Pons (tissue), 1 donor: ENCODE measurements at places on chromosomes 7 and 10.

- DNase-seq, result peak; percentile 63
These were observed 1.1 kb upstream of the HOXA13 start for GRCh38 chr7:27200761-27201579.

- no peak for DNase-seq
These were observed 23.2 kb upstream of the BTRC start for GRCh38 chr10:101330631-101331225.

DNA sequence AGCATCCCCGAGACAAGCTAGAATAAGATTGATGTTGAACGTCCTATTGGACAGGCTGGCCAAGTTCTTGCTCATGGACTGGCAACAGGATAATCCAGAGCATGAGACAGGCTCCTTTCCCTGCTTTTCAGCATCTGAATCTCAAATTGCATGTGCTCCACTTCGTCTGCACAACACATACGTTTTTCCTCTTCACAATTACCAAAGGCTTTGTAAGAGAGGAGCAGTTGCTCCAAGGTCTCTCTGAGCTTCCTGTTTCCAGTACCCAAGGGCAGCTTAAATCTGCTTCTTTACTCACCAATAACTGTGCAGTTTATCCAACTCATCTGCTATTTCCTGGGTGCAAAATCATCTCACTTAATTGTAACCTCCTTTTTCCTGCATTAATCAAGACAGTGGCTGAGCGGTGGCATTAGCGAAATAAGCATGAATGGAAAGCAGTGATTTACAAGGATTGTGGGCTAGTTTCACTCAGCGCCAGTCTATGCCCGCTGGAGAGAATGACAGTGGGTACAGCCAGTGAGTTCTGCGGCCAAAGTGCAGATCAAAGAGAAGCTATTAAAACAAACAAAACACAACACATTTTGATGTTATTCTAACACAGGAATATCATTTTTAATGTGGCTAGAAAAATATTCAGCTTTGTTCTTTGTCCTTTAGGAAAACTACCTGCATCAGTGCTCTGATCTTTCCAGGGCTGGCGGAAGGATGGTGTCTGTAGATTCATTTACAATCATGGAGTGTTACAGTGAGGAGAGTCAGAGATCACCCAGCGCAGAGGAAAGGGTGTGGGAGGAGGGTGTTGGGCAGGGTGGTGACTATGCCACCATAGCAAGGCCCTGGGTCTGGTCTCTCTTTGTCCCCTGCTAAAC is 79.8 kb downstream of the CHN2 start:
- DNase-seq, result peak; percentile 89

GRCh38 chr10:100370714-100371481 is 23.9 kb downstream of the SCD start:
- peak; percentile 90 for DNase-seq

- no peak for DNase-seq
These were observed 435.8 kb downstream of the GPAM start for GRCh38 chr10:111747751-111748150.

DNA sequence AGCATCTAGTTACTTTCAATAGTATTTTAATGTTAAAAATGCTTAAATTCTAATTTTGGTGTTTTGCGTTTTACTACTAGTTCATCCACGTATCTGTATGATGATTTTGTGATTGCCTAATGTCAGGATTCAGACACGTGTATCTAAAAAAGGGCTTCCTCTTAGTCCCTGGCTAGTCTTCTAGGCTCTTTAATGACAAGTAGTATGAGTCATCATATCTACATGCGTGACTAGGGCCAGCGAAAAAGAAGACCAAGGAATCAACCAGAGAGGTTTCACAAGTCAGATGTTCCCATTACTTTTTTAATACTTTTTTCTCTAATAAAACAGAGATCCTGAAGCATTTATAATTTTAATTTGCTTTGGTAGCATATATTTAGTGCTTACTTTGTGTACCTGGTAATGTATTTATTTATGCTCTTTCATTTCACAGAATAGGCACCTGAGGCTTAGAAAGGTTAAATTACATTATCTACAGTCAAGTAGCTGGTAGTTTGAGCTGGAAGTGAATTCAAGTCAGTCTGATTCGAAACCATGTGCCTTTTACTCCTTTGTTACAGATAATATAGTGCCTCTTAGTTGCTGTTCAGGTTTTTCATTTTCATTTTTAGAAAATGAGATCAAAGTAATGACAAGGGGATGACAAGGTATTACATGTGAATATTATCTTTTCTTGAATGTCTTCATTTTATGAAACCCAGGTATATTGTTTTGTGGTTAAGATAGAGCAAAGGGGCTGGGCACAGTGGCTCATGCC is 140.3 kb downstream of the FOXP2 start:
- DNase-seq, result no peak

DNA sequence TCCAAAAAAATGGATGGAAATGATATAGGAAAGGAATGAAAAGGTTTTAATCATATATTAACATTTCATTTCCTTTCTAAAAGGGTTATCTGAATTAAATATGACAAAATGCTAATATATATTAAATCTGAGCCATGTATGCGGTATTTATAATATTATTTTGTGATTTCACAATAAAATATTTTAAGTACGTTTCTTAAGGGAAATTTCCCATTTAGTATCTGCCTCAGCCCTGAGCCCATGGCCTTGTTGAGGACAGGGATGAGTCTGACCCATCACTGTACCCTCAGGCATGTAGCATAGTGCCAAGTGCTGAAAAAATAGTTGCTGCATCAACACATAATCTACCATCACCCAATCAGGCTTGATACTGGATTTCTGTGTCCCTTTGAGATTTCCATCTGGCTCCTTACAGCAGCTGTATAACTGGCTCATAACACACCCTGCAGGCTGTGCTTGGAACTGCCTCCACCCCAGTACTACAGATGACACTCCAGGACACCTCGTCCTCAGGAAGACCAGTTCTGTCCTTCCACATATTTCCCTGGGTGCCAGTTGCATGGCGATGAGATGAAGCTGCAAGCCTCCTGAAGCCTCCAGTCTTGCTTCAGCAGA is 59.4 kb upstream of the ASAH2 start:
- no peak for DNase-seq
